Activated CD4-positive, alpha-beta T cell treated with anti-CD3 and anti-CD28 coated beads for 48 hours (primary cell): ENCODE measurements at places on chromosomes 3 and 15.
A peak's percentile ranks its signal among the peaks of the same experiment; 100 is the strongest.

DNA sequence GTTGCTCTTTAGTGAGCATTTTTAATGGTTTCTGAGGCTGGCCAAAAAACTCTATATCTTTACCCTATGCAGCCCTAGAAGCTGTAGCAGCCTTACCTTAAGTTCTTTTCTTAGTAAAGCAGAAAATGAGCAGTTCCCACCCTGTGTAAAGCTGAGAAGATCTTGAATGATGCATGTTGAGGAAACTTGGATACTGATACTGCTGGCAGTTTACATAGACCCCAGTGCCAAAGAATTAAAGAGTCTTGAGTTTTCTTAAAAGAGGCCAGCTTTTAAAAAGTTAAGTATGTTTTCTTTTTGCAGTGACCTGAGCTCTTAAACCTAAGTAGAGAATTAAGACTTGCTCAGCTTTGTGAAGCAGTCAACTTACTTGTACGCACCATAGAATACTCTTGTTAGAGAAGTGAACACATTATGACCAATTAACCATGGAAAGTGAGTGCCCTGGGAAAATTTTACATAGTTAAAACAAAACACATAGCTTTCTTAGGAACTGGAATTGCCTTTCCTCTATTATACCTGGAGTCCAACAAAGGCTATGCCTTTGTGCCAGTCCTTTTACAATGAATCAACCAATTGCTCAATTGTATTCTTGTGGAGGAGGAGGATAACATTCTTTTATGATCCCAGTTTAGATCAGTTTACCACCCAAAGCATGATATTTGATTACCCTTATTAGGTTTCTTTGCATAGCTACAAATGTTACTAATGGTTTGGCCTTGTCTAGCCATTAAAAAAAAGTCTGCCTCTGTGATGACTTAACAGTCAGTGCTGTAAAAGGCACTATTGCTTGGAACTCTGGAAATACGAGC is 28.4 kb downstream of the PLS1 start:
- no peak for DNase-seq

DNA sequence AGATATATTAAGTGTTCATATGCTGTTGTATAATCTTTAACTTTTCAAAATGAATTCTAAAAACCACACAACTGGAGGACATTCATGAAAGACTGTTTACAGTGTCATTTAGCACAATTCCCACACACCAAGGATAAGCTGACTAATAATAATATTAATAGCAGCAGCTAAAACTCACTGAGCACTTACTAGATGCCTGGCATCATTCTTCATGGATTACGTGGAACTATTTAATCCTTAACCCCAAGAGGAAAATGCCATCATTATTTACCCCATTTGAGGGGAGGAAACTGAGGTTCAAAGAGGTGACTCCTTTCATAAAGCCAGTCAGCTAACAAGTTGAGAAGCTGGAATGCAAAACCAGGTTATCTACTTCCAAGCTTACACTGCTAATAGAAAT is 77.0 kb downstream of the TMEM108 start:
- no peak for DNase-seq

- no peak for DNase-seq
These were observed 373.1 kb downstream of the VPS13C start for GRCh38 chr15:61687124-61687523.

DNA sequence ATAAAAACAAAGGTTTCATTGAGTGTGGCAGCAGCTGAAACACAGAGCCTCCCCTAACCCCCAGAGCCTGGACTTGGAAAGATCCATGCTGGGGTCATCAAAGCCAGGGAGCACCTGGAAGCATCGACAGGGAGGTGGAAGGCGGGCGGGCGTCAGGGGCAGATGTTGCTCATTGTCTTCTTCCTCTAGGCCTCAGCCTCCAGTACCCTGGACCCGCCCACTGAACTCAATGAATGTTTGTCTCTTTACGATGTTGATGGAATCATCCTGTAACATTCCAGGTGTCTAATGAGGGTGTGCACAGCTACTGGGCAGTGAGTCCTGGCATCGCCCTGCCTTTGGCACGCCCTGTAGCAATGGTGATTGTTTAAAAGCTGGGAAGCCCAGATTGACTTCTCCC is 9.8 kb downstream of the GP5 start:
- no peak for DNase-seq

- no peak for DNase-seq
These were observed 70.3 kb downstream of the SLMAP start for GRCh38 chr3:57826245-57826951.

DNA sequence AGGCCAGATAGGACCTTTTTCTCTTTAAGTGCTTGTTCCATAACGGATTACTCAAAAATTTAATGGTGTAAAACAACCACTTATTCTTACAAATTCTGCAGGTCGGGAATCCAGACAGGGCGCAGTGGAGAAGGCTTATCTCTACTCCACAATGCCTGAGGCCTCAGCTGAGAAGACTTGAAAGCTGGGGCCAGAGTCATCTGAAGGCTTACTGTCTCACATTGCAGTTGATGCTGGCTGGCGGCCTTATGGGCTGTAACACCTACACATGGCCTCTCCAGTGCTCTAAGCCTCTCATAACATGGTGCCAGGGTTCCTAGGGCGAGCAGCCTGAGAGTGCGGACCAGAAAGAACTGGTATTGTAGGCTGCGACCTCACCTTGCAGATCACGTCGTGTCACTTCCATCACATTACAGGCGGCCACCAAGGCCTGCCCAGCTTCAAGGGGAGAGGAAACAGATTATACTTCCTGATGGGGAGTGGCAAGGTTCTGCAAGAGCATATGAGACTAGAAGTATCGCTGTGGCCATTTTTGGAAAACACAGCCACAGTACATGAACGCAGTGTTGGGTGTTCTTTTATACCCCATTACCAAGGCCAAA is 32.4 kb downstream of the CMTM7 start:
- DNase-seq, result no peak

DNA sequence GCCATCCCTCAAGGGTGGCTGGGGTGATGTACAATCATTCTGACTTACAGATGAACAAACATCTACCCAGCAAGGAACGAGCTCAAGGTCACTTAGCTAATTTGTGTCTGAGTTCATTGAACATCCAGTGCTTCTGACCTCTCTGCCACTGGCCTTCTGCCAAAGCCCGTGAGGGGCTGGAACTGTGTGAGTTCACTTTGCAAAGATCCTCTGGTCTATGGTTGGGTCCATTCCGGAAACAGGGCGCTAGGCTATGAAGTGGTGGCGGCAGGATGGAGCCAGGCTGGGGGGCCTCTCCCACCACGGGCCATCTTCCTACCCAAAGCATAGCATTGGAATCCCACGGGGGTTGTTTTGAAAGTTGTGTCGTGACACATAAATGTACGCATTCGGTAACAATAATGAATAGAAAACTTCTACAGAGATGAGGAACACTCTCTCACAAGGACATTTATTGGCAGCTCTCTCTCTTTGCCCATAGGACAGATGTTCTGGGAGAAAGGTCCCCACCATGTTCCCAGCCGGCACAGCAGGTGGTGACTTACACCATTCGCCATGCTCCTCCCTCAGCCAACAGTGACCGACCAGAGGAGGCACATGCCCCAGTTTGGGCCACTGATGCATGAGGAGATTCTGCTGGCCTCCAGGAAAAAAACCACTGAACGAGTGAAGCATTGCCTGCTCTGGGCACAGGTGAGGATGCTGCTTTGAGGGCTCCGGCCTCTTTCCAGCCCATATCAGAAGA is 214.7 kb upstream of the CHRNA7 start:
- DNase-seq, result no peak

GRCh38 chr15:68582236-68582635 is 3.4 kb downstream of the CORO2B start:
- DNase-seq, result no peak

GRCh38 chr15:64144565-64145281 is 6.8 kb upstream of the SNX22 start:
- no peak for DNase-seq

DNA sequence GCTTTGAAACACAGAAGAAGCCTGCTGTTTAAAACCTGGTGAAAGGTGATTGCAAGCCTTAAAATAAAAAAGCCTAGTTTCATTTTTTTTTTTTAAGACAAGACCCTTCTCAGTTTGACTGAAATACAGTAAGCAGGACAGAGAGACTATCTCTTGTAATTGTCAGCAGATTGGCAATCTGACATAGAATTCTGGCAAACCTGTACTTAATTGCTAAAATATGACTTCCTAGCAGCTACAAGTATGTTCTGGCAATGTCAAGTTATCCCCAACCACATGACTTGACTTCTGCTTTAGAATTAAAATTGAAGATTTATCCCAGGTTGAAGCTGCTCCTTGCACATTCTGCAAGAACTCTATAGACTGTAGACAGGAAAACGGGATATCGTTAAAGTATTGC is 232.8 kb upstream of the NR2F2 start:
- no peak for DNase-seq

GRCh38 chr3:193901007-193901406 is 234.9 kb upstream of the HES1 start:
- DNase-seq, result no peak

DNA sequence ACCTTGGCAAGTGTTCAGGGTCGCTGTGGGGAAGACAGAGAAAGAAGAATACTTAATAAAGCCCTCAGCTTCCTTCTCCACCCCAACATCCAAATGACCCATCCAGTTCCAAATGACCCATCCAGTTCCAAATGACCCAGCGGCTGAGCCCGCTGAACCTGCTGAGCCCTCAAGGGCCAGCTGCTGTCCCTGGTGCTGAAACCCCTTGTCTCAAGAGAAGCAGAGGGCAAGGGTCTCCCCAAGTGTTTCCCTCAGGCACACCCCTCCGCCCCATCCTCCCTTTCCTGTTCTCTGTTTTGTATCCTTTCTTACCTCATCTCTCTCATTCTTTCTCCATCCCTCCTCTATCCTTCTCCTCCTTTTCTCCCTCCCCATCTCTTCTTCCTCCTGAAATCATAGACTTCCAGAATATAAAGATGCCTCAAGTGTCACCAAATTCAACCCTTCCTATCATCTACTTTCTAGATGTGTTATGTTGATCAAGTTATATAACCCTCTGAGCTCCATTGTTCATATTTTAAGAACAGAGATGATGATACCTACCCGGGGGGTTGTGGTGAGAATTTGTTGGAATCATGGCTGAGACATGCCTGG is 29.0 kb downstream of the CCDC33 start:
- DNase-seq, result peak; percentile 33

DNA sequence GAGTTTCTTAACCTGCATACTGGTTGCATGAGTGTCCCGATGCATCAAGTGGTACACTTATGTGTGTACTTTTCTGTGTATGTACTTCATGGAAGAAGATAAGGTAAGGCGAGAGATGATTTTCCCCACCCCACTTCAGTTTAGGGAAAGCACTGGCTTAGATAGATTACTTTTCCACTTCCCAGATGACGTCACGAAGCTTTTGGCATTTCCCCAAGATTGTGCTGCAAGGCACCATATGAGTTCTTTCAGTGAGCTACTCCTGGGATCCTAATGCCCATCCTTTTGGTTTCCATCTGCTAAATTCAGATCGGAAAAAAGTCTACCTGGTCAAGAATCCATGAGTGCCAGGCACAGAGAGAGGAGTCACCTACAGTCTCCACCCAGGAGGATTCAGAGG is 4.5 kb downstream of the IL17RB start:
- DNase-seq, result no peak

GRCh38 chr3:29345516-29346300 is 64.8 kb downstream of the RBMS3 start:
- DNase-seq, result no peak

DNA sequence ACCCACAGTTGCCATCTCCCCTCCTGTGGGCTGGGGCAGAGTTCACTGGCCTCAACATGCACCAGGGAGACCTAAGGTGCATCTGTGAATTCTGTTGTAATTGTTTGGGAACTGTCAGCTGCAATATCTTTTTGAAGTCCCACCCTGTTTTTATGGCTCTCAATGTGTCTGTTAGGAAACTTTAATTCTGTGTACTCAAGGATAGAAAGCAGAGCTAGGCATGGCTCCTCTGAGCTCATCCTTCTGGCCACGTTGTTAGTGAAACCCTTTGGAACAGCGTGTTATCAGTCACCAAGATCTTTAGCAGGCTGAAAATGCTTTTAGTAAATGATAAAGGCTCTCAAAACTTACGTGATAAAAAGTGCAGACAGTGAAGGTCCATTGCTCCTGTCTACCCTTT is 33.6 kb upstream of the MTMR10 start:
- DNase-seq, result no peak

DNA sequence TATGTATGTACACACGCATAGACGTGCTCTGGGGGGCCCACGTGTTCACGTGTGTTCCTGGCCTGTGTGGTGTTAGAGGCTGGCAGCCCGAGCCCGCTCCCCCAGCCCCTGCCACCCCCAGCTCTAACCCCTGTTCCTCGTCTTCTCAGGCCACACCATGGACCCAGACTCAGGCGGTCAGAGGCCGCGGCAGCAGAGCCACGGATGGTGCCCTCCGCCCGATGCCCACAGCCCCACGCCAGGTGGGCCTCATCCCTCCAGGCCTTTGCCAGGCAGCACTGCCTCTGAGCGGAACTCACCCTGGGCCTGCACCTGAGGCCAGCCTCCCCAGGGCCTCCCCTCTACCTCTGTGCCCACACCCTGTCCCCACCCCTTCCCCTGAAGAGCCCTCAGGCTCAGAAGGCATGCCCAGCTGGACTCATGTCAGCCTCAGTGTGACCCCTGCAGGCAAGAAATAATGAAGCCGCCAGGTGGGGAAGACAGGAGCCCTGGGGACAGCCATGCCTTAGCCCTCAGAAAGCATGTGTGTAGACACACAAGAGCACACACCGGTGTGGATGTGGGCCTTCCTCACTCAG is 16.4 kb upstream of the GNAT1 start:
- DNase-seq, result no peak
